ENCODE measurements at places on chromosomes 7 and 10.

- DNase-seq, result no peak
Observed at GRCh38 chr10:6065406-6065805, 3.2 kb upstream of the IL2RA start.

DNA sequence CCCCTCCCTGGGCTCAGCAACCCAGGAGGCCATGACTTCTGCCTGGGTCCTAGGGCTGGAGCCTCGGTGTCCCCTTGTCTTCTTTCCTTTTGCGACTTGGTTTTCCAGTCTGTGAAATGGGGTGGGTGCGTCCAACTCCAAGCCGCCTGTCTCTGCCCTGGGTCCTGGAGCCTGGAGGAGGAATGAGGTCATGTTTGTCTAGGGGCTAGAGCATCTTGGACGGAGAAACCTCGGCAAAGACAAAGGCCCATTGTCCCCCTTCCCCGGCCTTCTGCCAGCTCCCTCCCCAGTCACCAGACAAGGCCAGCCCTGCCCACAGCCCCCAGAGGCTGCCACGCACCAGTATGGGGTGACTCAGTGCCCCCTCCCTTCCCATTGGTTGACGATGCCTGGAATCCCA, 39.8 kb upstream of the ELN start:
- no peak for DNase-seq

- no peak for DNase-seq
Observed at GRCh38 chr7:81903115-81903514, 133.3 kb upstream of the HGF start.

DNA sequence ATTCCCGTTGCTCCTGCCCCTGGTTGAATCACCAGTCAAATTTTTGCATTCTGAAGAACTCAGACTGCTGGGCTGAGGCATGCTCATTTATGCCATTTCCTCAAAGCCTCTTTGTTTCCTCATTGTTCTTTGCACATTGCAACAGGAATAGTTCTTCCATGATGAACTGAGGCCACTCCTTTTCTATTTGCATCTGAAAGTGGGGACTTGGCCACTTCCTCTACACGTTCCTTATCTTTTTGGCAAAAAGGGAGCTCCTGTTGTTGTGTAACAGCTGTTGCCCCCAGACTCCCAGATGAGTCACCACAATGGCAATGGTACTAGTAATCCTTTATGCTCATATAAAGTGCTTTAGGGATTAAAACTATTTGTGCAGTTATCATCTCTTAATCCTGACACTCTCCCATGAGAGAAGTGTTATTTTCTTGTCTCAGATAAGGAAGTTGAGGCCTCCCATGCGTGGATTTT, 20.1 kb upstream of the ITPRID1 start:
- DNase-seq, result no peak

DNA sequence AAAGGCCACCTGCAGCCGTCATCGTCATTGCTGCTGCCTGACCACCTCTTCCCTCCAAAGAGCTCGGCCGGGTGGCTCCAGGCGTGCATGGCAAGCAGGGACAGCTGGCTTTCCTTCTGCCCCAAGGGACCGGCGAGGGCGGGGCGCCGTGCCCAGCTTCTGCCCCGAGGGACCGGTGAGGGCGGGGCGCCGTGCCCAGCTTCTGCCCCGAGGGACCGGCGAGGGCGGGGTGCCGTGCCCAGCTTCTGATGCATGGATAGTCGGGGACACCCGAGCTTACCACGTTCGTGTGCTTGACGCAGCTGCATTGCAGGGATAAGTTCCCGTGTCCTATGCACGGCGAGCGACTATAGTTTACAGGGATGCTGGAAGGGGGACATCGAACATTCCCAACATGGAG, 27.0 kb downstream of the CFAP46 start:
- DNase-seq, result no peak

GRCh38 chr7:146993764-146994163, 877.2 kb downstream of the CNTNAP2 start:
- DNase-seq, result no peak

- DNase-seq, result no peak
Observed at GRCh38 chr7:51346126-51346525, 29.5 kb upstream of the COBL start.

GRCh38 chr10:119270762-119271366, 63.5 kb downstream of the GRK5 start:
- DNase-seq, result no peak

DNA sequence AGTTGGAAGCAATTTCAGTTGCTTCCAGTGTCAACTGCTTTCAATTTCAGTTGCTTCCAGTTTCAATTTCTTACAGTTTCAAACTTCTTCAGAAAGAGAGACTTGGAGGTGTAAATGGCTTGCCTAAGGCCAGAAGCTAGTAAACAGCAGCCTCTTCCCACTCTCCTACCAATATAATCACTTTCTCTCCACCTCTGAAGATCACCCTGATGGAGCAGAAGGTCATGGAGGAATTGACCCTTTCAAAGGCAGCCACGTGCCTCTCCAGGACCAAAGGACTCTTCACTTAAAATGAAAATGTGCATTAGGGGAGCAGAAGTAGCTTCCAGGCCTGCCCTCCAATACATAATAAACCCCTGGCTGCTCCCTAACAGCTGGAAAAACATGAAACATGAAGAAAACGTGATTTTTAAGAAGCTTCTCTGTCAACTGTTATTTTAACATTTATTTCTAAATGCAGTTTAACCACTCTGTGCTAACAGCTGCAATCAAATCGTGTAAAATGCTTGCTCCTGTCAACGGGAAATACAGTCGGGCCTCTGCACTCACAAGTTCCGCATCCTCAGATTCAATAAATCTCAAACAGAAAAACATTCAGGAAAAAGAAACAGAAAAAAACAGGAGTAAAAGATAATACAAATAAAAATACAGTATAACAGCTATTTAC, 1020.6 kb downstream of the XPNPEP1 start:
- DNase-seq, result no peak

GRCh38 chr7:121297843-121298242, 31.0 kb upstream of the WNT16 start:
- no peak for DNase-seq

DNA sequence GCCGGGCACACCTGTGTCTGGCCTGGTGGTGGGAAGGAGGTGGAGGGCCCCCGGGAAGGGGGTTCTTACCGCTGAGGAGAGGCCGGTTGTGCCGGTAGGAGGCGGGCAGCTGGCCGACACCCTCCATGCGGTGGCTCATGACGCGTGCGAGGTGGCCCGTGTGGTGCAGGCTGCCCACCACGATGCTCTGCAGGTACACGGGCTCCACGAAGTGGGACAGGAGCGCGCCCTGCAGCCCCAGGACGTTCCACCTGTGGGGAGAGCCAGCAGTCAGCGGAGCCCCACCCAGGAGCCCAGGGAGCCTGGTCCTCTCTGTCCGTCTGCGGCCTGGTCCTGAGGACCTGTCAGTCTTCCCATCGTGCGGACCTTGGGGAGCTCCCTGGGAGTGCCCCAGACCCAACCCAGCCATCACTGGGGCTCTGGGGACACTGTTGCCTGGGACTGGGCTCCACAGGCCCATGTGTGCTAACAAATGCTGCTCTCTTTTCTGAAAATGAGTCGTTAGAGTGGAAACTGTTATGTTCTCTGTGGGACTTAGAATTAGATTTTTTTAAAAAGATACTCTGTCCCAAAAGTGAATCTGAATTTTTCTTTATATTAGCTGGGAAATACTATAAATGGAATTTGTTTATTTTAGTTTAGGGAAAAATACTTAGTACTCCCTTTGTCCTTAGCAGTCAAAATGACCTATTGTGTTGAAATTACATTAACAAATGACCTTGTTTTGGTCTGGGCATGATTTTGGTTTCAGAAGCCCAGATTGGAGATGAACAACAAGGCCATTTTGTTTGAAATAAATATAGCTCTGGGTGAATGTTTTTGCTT, 143.9 kb downstream of the WDR37 start:
- DNase-seq, result no peak

DNA sequence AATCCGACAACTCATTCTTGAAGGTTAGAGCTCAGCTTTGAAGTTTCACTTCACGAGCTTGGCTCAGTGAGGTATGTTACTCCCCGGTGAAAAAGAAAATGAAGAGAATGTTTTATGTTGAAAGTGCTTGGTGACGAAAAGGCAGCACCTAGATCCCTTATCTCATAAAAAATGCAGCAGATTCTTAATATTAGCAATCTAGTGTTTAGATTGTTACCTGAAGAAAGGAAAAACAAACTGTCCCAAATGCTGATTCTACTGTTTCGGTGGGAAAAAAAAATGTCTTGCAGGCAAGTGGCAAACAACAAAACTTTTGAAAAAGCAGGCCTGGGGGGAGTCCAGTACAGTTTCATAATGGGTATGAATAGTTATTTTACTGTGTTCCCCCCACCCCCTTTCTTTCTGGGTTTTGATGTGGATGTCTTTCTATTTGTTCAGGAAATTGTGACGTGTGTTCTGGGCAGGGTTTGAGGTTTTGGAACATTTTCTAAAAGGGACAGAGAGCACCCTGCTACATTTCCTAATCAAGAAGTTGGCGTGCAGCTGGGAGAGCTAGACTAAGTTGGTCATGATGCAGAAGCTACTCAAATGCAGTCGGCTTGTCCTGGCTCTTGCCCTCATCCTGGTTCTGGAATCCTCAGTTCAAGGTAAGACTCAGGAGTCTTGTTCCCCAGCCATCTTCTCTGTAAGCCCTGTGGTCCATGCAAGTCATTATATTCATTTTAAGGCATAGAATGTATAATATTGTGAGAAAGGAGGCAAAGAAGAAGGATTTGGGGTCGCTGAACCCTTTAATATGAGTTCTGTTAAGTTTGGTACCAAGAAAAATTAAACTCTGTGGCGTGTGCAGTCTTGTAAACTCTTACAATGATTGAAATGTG, at the start of gene SRGN:
TSS of gene SRGN (plus strand) at position 514 of the 881 bp plus-strand sequence. CDS start at position 569, 55 bp downstream.
- DNase-seq, result no peak

Data from NCI-H1105 (cell line).